ENCODE measurements at places on chromosomes 2 and 18.

DNA sequence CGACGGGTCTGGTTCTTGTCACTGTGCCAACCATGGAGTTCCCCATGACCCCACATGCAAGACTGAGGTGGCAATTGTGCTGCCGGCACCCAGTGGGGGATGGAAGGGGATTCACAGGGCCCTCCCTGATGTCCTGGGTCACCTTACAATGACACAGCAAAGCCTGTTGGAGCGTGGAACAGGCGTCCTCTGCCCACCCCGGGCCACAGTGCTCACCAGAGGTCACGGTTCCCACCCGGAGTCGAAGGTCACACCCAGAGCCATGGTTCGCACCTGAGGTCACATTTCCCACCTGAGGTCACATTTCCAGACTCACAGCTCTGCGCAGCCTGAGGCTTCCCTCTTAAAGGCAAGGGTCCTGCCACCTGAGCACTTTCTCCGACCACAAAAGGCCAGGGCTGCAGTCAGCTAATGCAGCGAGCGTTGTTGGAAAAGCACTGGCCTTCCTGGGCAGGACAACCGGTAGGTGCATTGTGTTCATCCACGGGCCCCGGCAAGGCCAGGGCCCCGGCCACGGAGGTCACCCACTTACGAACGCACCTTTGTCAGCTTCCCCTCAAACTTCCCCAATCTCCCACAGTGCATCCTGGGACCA is 24.0 kb downstream of the KIF1A start:
- DNase-seq = no peak

GRCh38 chr18:48864876-48865275 is 85.9 kb downstream of the SMAD7 start:
- DNase-seq = no peak

DNA sequence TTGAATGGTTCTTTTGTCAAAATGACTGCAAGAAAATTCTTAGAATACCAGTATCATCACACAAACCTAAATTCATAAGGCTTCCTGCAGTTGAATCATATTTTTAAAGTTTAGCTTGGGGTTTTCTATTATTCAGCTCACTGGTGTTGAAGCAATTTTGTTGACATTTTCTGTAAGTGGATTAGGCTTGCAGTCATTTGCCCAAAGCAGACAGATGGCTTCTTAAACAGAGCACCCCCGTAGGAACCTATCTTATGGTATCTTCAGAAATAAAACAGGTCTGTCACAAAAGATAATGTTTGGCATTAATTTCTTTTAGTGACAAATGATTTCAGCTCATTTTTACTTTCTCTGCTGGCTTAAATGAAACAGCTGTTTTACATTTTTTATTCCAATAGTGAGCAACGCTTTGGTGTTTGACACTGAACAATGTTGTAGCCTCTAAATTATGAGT is 331.1 kb downstream of the PLCL1 start:
- DNase-seq = no peak

DNA sequence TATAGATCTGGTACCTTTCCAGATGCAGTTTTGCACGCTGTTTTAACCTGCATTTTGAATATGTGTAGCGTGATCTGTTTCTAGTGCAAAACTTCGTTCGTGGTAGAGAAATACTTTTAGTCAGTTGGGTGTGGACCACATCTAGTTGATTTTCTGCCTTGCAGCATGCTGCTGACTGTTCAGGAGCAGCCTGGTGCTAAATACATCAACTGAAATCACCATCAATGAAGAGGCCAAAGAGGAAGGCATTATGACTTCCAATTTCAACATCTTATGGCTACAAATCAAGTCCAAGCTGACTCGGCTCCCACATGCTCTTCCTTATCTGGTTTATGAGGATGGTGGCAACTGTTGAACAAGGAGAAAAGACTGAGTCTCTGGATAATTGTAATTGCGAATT is 298.5 kb downstream of the ZNF521 start:
- DNase-seq = no peak

All from stimulated activated CD8-positive, alpha-beta memory T cell treated with anti-CD3 and anti-CD28 coated beads, Interleukin-4, amount 100 ng/mL, for 1 hour (primary cell).